ENCODE measurements at places on chromosomes 2 and 18.

DNA sequence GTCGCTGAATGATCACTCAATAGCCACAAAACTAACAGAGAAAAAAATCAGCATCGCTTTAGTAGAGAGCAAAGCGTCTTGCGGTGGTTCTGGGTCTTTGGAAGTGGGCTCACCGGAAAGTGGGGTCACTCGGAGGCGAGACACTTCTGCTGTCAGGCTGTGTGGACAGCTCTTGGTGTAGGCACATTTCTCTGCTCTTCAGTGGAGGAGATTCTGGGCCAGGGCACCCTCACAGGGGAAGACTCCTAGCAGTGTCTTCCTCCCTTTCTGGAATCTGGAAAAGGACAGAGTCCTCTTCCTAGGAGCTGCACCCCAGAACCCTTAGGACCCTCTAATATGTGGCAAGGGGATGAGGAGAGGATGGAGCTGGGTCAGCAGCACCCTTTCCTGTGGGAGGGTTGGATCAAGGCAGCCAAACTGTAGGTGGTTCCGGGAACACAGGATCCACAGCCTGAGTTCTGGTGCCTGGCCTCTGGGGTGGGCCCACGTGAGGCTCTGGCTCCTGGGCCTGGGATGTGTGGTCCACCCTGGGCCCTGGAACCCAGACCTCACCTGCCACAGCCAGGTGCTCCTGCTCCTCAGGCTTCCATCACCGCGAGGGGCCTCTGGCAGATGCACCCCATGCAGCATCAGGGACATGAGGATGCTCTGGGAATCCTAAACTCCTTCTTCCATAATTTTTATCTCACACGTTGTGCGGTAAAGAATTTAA is 25.1 kb downstream of the GPR35 start:
- no peak for DNase-seq

GRCh38 chr2:230877759-230878598 is 13.2 kb downstream of the ITM2C start:
- peak; percentile 69 for DNase-seq

GRCh38 chr2:50995610-50996009 is 36.3 kb downstream of the NRXN1 start:
- DNase-seq = no peak

DNA sequence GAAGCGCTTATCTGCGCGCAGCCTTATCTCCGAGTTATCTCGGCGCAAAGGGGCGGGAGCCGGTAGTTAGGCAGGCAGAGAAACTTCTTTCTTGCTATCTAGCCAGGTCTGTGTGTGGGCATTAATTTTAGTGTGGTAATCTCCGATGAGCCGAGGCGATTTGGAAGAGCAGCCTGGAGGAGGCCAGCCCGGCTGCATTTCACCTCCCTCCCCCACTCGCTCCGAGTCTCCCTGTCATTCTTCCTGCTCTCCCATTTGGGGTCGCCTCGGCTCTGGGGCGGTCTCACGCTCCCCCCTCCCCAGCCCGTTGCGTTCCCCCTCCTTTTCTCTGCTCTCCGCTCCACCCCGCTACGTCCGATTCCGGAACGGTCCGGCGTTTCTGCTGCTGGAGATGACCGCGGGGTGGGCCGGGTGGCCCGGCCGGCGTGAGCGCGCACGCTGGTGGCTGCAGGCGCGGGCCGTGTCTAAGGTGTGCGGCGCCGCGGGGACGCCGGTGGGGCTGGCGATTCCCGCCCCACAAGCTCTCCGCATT is 566 bp downstream of the GATA6 start:
- DNase-seq = no peak

DNA sequence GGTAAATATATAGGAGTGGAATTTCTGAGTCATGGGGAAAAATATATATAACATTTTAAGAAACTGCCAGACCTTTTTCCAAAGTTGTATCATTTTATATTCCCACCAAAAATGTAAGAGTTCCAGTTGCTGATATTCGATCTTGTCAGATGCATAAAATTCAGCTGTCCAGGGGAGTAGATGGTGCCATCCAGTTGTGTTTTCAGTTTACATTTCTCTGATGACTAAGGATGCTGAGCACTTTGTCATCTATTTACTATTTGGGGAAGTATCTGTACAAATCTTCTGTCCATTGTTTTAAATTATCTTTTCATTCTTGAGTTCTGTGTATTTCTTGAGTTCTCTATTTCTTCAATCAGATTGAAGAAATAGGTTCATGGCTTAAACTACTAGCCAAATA is 126.1 kb downstream of the RTN4 start:
- DNase-seq = no peak

DNA sequence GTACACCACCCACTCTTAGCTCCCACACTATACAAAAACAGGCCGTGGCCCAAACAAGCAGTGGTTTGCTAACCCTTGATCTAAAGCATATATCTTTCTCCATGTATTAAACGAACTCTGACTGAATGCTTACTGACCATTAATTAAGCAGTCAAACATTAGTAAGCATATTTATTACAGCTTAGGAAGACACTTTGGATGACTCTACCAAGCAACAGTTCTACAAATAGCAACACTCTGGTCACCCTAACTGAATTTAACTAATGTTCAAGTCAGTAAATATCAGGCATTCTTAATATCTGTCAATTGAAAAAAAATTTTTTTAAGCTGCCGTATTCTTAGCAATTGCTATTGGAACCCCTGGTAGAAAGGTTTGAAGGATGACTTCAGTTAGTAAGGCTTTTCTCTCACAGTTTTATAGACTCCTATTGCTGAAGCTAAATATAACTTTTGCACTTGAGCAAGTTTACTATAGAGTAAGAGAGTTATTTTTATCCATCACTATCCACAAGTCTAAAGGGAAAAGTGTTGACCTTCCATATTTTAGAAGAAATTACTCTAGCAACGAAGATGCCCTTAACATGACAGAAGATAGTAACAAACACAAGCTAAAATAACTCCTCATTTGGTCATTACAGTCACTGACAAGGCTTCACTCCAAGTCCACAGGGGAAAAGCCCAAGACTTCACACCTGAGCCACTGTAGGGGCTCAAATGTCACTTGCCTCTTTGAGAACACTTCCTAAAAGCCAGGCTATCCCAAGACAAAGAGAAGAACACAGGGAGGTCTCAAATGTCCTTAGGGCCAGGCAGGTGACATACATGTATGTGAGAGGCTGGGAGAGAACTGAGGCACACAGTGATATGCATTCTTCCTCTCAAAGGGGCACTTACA is 74.4 kb downstream of the RTN4 start:
- no peak for DNase-seq

DNA sequence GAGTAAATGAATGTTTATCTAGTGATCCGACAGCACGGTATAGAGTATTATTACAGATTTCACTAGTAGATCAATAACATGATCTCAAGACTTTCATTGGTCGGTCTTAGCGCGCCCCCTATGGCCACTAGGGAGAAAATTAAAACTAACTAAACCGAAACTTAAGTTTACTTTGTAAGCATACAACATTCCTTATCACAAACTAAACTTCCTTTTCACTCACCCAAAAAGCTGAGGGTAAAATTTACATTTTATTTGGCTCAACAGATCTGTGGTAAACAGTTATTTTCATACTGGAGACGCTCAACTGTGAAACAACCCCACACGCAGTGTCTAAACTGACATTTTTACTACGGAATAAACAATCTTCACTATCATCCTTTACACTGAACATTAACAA is 215.6 kb upstream of the MAP2 start:
- DNase-seq = no peak

DNA sequence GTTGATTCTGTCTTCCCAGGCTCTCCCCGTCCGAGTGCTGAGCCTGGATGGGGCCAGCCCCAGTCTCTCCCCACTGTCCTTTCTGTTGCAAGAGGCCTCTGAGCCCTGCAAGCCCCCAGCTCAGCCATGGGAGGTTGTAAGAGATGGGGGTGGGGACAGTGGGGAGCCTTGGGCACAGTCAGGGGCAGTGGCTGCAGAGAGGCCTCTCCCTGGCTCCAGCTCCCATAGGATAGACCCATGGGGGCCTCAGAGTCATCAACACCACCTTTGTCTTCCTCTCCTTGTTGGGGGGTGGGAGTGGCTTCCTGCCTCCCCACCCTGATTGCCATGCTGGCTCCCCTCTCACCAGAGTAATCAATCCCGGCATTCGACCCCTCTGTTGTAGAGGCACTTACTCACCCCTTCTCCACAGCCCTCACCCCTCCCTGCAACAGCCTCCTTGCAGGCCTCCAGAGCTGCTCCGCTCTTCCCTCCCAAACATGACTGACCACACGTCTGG is 37.5 kb upstream of the NPAS2 start:
- DNase-seq = no peak

GRCh38 chr2:108363024-108363907 is 14.5 kb upstream of the SULT1C4 start:
- DNase-seq = no peak

DNA sequence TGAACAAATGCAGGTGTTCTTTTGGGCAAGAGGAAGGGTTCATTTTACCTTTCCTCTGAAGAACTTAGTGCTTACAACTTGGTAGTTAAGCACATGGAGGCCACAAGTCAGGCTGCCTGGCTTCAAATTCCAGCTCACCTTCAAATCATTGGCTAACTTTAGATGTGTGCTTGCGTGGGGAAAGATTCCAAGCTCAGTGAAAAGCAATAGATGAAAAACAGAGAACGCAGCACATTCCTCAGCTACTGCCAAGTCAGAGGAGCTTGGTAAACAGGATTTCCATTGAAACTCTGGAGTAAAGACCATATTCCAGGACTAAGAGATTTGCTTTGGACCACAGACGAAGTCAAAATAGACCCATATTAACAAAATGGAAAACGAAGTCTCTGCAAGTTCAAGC is 96.3 kb upstream of the ASB18 start:
- DNase-seq = no peak

GRCh38 chr2:173037245-173038120 is 38.2 kb upstream of the MAP3K20 start:
- DNase-seq = no peak

DNA sequence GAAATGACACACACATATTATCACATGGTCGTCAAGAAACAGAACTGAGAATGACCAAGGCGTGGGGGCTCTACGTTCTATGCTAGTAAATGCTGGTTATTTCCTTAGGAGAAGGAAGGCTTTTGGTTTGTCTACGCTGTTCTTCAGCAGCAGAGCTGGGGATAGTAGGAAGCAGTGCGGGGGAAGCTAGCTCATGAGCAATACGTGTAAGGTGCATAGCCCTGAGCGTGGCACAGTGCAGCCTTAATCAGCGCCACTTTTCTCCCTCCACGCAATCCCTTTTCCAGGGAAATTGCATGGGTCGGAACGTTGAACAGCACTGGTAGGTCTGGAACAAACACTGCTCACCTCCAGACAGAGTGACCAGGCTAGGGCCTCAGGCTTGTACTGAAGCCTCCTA is 199.6 kb upstream of the FBXO11 start:
- no peak for DNase-seq

- no peak for DNase-seq
These were observed 64.1 kb downstream of the SLC66A2 start for GRCh38 chr18:79887181-79888000.

DNA sequence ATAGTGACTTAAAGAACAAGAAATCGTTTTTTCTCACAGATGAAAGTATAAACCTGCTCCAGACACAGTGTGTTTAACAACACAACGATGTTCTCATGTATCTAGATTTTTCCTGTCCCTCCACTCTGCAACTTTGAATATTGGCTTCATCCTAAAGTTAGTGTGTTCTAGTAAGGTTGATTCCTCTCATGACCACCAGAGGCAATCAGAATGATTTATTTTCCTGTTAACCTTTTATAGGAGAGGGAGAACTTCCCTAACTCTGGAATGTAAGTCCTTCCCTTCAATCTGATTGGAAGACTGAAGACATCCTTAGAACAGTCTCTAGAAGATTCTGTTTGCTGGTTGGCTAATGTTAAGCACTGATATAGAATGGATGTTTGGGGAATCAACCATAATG is 41.0 kb upstream of the TAF4B start:
- no peak for DNase-seq

GRCh38 chr18:48845174-48845573 is 105.6 kb downstream of the SMAD7 start:
- no peak for DNase-seq

DNA sequence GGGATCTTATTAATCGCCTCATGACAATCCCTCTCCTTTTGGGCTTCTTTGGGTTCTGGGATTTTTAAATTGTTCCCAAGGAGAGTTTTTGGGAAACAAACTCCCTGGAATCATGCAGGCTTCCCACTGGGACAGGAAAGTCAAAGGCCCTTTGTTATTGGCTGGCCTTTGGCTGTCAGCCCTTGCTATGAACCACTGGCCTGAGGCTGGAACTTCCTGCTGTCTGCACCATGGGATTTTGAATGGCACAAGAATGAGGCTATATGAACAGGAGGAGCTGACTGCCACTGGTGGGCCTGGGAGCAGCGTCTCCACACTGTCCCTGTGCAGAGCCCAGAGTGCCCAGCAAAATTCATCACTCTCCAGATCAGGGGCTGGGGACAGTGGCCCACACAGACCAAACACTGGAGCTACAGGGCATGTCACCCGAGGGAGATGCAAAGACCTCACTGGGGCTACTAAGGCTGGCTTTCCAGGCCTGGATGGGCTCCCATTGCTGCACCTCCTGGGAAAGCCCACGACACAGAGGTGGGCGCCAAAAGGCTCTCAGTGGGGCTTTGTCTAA is 35.7 kb downstream of the STEAP3 start:
- DNase-seq = no peak

GRCh38 chr2:149732001-149732685 is 144.6 kb upstream of the MMADHC start:
- DNase-seq = no peak

DNA sequence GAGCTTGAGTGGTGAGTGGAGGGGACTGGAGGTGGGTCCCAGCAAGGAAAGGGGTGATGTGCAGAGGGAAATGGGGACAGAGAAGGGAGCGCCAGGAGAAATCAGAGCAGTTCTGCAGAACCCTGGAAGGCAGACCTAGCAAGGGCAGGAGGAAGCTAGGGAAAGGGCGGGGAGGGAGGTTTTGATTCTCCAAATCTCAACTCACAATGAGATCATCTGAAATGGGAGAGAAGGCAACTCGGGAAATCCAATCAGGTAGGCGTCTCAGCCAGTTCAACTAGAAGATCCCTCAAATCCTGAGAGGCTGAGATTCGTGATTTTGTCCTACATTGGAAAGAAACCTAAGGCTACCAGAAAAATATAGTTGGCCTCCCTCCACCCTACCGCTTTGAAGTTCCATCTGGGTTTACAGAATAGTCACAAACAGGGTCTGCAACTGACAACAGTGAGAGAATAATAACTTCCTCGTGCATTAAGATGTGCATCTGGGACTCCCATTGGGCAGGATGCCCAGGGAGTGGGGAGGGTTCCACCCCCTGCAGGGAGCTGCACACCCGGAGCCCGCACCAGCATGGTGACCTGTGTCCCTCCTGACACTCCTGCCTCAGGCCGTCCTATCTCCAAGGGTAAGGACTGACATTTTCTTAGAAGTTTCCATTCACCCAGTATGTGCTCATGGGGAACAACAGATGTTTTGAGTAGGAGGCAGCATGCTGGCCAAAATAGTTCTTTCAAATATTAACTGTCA is 113.3 kb upstream of the ODC1 start:
- DNase-seq = no peak

DNA sequence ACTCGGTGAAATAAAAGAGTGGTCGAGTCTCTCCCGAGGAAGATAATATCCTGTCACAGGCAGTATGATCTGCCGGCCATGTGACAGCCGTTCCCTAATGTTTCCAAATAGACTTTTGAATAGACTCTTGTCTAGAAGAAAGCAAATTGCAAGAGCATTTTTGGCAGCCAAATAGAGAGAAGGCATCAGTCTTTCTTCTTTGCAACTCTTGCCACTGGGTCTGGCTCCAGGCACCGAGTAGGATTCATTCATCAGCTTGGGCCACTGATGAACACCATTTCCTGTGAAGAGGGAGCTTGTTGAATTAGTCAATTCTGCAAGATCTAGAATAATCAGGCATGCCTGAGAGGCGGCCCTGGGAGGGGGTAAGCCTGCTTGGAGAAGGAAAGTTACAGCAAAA is 165.6 kb downstream of the KLHL29 start:
- DNase-seq = no peak

GRCh38 chr2:187058198-187058597 is 209.2 kb upstream of the ZSWIM2 start:
- no peak for DNase-seq

Measured in CD4-positive, alpha-beta T cell treated with Interleukin-12 subunit alpha and Interleukin-12 subunit beta, for 1 hour (primary cell).